ENCODE measurements at places on chromosomes 6 and 20. TPM values are rescaled to one million over a fixed set of nuclear protein-coding genes. Genes with fewer than 3 reads are reported as not detected.

The NR2E1 gene
- 0.31 TPM for total RNA-seq

The CTNNBL1 gene
- total RNA-seq, result 119 TPM

DNA sequence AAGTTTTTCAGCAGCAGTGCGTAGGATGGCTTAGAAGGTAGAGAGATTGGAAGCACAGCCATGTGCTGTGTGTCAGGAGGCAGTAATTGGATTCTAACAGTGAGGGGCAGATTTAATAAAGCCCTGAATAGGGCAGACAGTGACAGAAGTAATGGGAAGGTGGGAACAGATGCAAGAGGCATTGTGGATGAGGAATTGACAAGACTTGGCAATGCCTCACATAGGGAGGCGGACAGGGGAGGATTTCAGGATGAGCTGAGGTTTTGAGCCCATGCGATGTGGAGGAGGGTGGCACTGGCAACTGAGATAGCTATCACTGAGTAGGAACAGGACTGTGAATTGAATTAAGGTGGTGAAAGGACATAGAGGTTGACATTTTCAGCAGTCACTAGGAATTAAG is 262.2 kb upstream of the FLRT3 start:
- no peak for DNase-seq

DNA sequence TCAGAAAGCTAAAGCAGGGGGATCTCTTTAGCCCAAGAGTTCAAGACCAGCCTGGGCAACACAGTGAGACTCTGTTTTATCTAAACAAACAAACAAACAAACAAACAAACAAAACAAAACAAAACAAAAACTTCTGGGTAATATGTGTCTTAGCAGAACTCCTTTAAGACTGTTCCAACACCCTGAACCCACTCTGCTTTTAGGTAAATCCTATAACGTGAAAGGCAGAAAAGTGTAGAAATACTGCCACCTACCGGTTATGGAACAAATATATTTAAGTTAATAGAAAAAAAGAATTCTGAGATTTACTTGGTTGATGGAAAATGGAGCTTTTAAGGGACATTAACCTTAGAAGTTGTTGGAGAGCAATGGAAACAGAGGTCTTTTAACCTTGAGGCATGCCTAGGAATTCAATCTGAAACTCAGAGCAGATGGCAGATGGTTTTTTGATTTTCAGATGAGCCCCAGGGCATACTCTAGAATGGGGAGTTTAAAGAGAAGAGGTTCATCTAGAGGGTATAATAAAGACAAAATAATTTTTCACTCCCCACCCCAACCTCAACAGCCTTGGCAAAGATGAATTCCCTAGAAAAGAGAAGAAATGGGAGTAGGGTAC is 38.5 kb downstream of the SOD2 start:
- peak; percentile 69 for DNase-seq

DNA sequence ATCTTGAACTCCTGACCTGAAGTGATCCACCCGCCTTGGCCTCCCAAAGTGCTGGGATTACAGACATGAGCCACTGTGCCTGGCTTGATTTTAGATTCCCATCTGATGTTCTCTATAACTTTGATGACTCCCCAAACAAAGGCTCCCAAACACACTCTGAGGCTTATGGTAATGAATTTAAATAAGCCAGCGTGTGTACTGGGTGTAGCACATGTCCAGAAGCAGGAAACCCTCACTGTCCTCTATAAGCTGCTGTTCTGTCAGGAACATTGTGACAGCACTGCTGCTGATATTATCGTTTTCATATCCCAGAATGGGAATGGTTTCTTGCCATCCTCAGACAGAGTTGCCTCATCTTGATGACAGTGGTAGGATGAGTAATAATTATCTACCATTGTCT is 54.1 kb upstream of the SALL4 start:
- no peak for DNase-seq

DNA sequence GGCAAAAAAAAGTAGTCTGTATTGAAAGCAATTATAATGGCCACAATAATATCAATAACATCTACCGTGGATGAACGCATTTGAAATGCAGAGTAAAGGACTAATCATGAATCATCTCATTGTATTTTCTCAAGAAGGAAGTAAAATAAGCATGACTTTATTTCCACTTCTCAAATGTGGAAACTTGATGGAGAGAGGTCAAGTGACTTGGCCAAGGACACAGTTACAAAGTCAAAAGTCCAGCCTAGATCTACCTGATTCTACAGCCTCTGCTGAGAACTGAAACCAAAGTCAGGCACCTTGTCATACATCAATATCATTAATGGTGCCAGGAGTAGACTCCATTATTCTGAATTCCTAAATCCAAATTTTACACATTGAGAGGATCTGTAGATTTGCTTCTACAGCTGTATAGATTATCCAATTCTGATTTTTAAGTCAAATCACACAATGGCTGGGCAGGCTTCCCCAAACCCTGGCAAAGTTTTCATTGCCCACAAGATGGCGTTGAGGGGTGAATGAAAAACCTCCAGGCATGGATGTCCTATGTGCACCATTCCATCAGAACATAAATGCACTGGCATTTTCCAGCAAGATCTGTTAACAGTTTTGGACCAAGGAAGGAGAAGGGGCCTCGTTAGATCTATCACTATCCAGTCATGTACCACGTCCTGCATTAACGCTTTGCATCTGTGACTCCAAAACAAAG is 423.1 kb downstream of the MAFB start:
- DNase-seq, result no peak

GRCh38 chr20:52937591-52938100 is 34.5 kb upstream of the TSHZ2 start:
- DNase-seq, result no peak
